ENCODE measurements at places on chromosomes 16 and 17.

DNA sequence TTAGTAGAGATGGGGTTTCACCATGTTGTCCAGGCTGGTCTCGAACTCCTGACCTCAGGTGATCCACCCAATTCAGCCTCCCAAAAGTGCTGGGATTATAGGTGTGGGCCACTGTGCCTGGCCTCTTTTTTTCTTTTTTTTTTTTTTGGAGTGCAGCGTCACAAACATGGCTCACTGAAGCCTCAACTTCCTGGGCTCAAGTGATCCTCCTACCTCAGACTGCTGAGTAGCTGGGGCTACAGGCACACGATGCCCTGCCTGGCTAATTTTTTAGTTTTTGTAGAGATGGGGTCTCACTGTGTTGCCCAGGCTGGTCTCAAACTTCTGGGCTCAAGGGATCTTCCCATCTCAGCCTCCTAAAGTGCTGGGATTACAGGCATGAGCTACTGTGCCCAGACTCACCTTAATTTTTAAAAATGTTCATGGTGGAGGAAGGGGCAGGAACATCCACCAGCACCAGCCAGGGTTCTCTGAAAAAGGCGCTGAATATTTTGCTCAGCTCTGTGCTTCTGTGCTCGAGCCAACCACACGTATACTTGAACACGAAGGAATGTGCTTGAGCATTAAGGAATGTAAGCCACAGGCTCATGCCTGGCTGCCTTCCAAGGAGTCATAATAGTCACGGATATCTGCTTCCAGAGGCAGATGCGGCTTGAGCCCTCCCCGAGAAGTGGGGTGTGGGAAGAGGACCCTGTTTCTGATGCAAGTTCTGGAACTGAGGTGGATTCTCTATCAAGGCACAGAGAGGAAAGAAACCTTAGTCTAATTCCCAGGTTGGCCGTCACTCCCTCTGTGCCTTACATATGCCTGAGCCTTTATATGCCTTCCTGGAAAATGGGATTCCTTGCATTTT lies 65.5 kb upstream of the CREBBP start:
- DNase-seq = no peak

GRCh38 chr17:376936-377863 lies 24.6 kb upstream of the RPH3AL start:
- DNase-seq = no peak

- DNase-seq = no peak
Observed at GRCh38 chr17:39527220-39527813, 66.0 kb downstream of the CDK12 start.

DNA sequence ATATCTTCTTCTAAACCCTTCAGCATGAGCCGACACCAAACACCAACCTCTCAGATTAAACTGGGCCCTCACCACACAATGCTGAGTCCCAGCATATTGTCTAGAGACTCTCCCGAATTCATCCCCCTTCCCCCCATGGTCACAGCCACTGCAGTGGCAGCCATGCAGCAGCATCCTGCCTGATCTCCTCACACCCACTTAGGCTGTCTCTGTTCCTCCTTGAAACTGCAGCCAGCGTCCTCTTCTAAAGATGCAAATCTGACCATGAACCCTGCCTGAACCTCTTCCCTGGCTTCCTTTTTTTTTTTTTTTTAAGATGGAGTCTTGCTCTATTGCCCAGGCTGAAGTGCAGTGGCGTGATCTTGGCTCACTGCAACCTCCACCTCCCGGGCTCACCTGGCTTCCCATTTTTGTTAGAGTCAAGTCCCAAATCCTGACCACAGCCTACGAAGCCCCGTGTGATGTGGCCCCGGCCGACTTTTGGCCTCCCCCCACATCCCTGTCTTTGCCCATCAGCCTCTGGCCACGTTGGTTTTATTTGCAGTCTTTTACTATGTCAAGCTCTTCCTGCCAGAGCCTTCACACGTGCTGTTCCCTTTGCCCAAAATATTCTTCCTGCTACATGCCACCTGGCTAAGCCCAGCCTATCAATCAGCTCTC lies 2.8 kb downstream of the FA2H start:
- DNase-seq = no peak

DNA sequence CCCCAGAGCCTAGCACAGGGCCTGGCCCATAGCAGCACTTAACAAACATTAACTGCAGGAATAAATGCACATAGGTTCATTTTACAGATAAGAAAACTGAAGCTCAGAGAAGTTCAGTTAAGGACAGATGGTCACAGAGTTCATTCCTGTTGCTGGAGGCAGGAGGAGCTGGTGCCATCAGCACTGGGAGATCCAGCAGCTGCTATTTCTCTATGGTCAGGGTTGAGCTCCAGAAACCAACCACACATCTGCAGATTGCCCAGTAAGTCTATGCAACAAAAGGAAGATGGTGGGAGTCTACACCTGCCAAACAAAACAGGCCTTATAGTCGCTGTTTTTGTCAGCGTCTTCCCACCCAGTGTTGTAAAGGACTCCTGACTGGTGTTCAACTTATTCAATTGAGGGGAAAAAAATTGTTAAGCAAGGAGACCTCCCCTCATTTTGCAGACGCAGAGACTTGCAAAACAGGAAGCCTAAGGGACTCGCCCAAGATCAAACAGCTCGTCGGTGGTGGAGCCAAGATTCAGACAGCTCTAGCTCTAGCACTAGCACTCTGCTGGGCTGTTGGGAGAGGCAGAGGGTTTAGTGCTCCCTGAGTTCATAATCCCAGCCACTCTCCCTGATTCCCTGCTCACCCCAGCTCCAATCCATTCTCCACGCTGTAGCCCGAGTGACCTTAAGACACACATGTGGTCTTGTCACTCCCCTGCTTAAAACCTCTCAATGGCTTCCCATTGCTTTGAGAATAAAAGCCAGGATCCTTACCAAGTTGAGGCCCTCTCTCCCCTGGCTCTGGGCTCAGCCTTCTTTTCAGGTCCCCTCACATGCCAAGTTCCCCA lies 9.0 kb downstream of the NOG start:
- DNase-seq = no peak

DNA sequence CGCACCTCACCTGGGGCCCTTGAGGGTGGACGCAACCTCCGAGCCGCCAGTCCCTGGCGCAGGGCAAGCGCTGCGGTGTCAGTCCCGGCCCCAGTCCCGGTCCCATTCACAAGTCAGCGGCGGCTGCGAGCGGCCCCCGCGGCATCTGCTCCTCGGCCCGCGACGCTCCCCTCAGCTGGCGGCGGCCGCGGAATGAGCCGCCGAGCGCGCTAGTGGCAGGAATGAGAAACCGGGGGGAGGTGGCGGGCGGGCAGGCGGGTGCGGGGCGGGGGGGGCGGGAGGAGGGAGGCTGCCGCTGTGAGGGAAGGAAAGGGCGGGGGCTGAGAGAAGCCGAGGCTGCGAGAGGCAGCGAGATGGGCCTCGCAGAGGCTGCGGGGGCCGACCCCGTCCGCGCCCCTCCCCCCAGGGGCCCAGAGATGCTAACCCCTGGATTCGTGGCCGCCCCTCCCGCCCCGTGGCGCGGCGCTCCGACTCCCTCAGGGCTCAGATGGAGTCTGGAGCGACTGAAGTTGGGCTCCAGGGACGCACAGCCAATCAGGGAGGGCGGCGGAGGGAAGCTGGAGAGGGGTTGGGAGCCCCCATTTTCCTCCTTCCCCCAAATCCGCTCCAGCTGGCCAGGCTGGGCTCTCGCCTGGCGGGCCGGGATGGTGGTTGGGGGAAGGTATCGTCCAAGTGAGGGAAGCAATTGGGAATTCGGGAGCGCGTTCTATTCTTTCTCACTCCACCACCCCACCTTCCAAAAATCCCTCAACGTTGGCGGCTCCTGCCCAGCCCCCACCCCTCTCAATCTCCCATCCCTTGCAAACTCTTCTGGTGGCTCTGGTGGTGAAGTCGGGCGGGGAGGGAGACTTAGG lies at the start of gene CDH11:
Gene CDH11 (minus strand): TSS at position 194 of the 854 bp plus-strand sequence. CDS start 117,194 bp downstream, outside the sequence.
- DNase-seq = no peak
